ENCODE measurements at places on chromosomes 5 and 9. TPM values are rescaled to one million over a fixed set of nuclear protein-coding genes. Genes with fewer than 3 reads are reported as not detected.

- no peak for DNase-seq
Observed at GRCh38 chr5:153902016-153902415, 136.7 kb downstream of the FAM114A2 start.

RXFP3 gene
- not detected for polyA plus RNA-seq

GSN gene
- polyA plus RNA-seq, result 160 TPM

LCN9 gene
- not detected for polyA plus RNA-seq

DNA sequence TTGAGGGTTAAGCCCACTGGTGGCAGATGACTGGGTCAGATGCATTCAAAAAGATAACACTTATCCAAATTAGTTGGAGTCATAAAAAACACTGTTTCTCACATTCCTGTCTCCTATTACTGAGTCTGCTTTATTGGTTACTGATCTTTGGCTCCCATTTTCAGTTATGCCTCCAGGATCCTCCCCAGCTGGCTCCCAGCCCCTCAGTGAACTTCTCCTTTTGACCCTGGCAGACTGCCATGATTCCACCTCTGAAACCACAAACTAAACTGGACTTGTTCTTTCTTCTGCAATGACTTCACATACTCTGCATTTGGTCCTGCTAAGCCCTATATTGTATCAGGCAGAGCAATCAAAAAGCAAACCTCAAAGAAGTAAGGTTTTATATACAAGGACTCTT is 860.8 kb upstream of the DMAC1 start:
- peak; percentile 47 for DNase-seq

DNA sequence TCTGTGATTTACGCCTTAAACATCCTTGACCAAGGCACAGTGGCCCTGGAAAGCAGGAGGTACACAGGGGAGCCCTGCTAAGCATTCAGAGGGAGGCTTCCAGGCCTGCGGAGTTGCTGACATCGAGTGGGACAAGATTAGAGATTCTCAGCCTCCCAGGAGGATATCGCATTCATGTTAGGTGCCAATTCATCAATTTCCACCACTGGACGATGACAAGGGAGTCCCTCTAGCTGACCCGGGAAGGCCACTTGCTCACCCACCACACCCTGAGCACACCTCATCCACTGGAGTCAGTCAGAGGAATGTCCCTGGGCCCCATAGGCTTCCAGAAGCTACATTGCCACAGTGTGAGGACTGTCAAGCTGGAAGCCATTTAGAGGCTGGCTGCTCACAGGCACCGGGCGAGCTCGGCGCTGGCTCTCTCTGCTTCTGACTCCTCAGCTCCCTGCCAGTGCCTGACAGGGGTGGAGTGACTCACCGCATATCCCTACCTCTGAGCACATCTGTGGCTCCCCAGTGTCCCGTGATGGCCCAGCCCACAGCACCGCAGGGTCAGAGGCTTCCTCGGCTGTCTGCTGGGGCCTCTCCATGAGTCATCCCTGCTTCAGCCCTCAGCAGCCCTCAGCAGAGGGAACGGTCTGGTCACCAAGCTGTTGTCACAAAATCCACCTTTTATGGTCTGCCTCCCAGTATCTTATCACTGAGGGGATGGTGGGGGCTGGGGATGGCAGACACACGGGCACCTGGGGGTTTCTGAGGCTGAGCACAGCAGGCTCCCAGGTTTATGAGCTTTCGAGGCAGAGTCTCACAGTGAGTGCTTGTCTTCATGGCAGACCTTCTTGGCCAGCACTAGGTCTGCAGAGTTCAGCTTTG is 117.5 kb downstream of the ZNF608 start:
- DNase-seq, result no peak

DNA sequence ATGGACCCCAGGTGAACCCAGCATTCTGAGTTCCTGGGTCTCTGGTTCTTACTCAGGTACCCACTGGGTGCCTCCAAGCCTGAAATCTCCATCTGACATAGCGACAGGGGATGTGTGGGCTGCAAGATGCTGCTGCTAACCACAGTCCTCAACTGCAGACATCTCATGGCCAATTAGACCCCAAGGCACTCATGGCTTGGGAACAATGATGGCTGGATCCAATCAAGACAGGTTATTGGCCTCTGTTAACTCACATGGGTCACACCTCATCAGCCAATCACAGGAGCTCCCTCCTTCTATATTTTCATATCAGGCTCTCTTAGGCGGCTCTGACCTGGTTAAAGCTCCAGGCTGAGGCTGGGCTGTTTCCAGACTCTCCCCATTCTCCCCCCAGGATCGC is 57.0 kb downstream of the CXXC5 start:
- DNase-seq, result no peak

DNA sequence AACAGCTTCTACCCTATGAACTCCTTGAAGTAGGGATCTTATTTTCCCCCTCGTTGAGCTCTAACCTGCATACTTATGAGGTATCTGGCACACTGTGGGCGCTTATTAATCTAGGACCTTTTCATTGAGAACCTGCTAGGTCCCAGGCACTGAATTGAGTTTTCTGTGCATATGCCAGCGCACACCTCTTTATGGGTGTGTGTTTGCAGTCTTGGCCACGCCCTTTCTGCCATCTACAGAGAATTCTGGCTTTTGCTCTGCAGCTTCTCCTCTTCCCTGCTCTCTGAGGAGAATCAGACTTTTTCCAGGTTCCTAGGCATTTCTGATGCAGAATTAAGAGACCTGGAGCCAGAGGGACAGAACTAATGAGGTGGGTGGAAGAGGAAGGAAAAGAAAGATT is 25.4 kb upstream of the SSBP2 start:
- no peak for DNase-seq

DNA sequence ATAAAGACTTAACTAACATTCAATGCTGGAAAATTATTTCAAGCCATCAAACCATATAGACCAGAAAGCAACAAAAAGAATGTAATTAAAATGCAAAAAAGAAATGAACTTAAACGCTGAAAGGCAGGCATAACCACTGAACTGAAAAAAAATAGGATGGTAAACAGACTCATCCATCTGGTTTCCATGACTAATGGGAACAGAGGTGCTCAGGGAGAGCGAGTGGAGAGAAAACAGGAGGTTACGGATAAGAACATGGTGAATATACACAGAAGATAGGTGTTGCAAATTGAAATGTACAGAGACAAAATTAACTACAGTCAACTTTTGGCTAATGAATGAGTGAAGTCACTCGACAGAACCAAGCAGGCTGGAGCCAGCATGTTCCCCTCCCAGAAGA is 43.5 kb upstream of the RNF38 start:
- no peak for DNase-seq

GMCL2 gene
- polyA plus RNA-seq, result 0.08 TPM

DNA sequence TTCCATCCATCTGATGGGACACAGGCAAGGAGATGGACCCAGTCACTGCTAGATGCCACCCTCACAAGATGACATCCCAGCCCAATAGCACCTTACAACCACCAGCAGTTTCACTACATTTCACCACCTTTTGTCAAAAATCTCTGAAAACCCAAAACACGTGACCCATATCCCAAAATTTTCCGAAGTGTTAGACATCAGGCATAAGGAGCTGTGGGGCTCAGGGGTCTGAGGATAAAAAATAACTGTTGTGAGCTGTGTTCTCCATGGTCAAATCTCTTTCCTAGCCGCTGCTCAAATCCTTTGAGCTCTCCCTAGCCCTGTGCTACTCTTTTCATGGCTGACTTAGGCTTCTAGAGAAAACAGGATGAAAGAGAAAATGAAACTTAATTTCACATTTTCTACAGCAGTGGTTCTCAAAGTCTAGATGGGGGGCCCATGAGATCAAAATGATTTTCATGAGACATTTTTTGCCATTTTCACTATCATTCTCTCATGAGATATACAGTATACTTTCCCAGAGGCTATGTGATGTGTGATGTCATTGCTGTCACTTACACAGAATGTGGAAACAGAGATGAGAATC is 40.7 kb downstream of the TIMD4 start:
- no peak for DNase-seq

GRCh38 chr9:19022206-19022605 is 10.8 kb downstream of the SAXO1 start:
- DNase-seq, result no peak

GRCh38 chr5:147567917-147568598 is 58.2 kb upstream of the DPYSL3 start:
- DNase-seq, result no peak

GRCh38 chr9:86454701-86455615 is 100.7 kb upstream of the TUT7 start:
- DNase-seq, result no peak

- no peak for DNase-seq
Observed at GRCh38 chr5:151700296-151700695, 13.6 kb upstream of the SPARC start.

DNA sequence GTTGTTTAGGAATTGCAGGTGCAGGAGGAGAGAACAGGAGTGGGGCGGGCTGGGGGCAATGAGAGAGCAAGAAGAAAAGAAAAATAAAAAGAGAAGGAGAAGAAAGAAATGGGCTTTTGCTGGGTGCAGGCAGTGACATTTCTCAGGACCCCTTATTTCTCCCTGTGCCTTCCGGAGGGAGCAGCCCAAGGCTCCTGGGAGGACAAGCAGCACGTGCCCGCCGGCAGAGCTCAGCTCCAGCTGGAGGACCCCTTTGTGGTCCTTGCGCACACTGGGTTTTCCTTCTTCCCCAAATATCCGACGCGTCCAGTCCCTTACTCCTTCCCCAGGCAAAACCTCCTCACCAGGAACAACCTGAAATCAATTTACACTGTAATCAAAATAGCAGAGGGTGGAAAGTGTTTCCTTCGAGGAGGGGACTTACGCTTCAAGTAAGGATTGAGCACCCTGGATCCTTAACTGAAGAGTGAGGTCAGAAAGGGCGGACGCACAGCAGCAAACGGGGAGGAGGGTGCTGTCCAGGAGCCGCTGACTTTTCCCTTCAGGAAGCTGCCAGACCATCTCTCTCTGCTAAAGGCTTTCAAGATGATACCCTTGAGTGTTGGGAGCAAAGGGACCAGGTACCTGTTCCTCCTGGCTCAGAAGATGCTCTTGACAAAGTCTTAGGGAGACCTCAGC is 2.1 kb downstream of the BTNL9 start:
- no peak for DNase-seq

- no peak for DNase-seq
Observed at GRCh38 chr5:172441262-172441751, 13.0 kb downstream of the SH3PXD2B start.

OLFM1 gene
- 2.5 TPM for polyA plus RNA-seq

AK8 gene
- 4.2 TPM for polyA plus RNA-seq

- no peak for DNase-seq
Observed at GRCh38 chr9:37859043-37859442, 44.9 kb downstream of the SLC25A51 start.

- no peak for DNase-seq
Observed at GRCh38 chr9:79984429-79985067, 412.8 kb downstream of the TLE4 start.

DNA sequence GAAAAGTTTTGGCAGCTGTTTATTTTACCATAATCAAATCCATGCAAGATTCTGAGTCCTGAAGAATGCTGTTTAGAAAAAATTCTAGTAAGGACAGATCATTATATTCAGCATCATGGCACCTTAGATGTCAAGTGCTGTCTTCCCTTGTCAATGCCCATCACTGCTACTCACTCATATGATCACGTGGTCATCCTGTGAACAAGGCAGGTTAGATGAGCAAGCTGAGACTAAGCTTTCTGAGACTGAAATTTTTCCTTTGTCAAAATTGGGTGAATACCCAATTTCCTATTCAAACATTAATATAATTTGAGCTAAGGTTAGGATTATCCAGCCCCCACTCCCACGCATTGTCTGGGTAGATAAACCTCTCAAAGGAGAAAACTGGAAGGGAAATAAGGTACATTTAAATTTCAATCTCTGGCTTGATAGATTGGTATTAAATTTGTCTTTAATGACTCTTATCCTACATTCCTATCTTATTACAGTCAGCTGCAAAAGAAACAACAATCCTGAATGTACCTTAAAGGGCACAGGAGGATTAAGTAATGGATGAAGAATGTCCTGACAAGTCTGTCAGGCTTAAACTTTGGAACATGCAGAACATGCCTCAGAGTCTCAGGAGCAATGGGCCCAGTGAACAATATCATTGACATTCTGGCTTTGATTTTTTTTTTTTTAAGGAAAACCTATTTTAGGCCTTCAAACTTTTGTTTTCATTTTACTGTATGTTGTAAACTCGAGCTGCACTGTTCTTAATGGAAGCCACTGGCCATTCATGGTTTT is 148.7 kb upstream of the RANBP3L start:
- DNase-seq, result no peak

- no peak for DNase-seq
Observed at GRCh38 chr9:88891040-88891439, 100.2 kb upstream of the S1PR3 start.

DNA sequence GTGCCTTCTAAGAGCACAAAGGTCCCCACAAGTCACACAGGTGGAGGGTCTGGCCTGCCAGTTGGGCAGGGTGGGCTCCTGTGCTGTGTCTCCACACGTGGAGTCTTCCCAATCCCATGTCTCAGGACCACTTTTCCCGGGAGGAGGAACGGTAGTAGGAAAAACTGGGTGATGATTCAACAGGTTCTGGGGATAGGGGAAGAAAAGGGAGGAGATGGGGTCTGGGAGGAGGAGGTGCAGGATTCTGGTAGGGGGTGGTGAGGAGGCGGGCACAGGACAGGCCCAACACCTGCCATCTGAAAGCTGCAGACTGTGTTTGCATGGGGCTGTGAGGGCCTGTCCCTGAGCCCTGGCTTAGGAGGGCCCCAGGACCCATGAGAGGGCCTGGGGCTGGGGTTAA is 215.2 kb downstream of the HSPA4 start:
- DNase-seq, result no peak

HTR1A gene
- polyA plus RNA-seq, result not detected

DMRT2 gene
- polyA plus RNA-seq, result 4.0 TPM

ACTBL2 gene
- not detected for polyA plus RNA-seq

- peak; percentile 98 for DNase-seq
Observed at GRCh38 chr5:81751009-81751835, at the start of gene SSBP2. TSS of gene SSBP2 (minus strand) at chr5:81751097. CDS start at chr5:81751042, 55 bp downstream.

ZDHHC11 gene
- polyA plus RNA-seq, result 11.8 TPM

- DNase-seq, result no peak
Observed at GRCh38 chr5:169796731-169797130, 159.7 kb downstream of the DOCK2 start.

DNA sequence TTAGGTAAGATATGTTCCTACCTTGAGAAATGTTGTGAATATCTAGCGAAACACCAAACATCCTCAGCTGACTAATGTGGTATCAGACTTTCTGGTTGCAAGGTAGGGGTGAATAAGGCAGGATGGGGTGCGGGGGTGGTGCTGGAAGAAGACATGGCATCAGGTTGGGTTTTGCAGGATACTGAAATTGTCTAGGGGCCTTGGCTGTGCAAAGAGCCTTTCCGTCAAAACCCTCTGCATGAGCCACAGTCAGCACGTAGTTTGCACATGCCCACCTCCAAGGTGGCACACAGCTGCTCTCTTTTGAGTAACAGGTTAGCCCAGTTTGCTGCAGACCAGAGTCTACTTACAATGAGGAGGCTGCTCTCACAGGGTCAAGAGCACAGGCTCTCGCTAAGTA is 42.0 kb downstream of the SFXN1 start:
- DNase-seq, result no peak

DNA sequence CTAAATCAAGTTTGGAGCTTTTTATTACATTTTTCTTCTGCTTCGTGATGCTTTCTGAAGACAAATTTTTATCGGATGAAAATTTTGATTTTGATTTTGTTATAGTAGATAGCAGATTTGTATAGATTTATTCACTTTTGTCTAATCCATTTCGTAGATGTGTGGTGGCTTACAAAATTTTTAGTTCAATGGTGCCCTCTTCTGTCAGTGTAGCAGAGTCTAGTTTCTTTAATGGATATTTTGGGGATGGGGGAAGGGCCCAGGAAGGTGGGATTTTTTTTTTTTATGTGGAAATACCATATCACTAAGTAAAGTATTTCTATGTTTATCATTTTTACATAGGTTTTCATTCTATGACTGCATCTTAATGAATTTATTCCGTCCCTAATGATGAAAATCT is 259.9 kb upstream of the TARS1 start:
- no peak for DNase-seq

ADGRD2 gene
- polyA plus RNA-seq, result 0.17 TPM

BBLN gene
- 51.0 TPM for polyA plus RNA-seq

Data from renal cortex interstitium (tissue), 15 donors.